ENCODE measurements at places on chromosomes 5 and 9. TPM values are rescaled to one million over a fixed set of nuclear protein-coding genes. Genes with fewer than 3 reads are reported as not detected.

Gene SAPCD2
- total RNA-seq = 0.43 TPM

Gene IL12B
- total RNA-seq = not detected

- no peaks in the 10 kb centered on the region for H3K27me3 ChIP-seq
- no peaks in the 10 kb centered on the region for H3K4me1 ChIP-seq
- DNase-seq = no peak
- H3K27ac ChIP-seq = no peak overlapping the region
- peaks cover 43% of the 10 kb centered on the region for H3K36me3 ChIP-seq
These were observed 37.6 kb downstream of the BDP1 start for GRCh38 chr5:71492817-71493615.

Gene OBP2B
- not detected for total RNA-seq

Gene C9orf153
- not detected for total RNA-seq

DNA sequence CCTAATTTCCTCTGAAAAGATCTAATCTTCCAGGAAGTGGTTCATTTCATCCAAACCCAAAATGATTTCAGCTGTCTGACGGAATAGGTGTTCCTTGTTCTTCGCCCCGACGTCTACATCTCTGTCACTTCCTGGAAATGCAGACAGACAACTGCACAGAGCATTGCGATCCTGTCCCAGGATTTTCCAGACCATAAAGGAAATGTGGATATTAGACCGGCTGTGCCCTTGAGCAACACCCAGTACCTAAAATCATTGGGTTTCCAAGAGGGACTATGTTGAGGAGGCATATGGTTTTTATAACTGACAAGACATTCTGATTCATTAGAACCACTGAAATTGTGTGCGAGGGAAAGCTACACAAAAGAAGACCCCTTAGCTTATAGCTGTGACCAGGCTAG lies 74.2 kb downstream of the MSX2 start:
- H3K27ac ChIP-seq = peak overlapping the region; percentile 42
- H3K36me3 ChIP-seq = no peaks in the 10 kb centered on the region
- peaks cover 8% of the 10 kb centered on the region for H3K4me1 ChIP-seq
- DNase-seq = peak; percentile 12
- H3K4me3 ChIP-seq = no peak overlapping the region

Gene CMYA5
- total RNA-seq = 1.5 TPM

DNA sequence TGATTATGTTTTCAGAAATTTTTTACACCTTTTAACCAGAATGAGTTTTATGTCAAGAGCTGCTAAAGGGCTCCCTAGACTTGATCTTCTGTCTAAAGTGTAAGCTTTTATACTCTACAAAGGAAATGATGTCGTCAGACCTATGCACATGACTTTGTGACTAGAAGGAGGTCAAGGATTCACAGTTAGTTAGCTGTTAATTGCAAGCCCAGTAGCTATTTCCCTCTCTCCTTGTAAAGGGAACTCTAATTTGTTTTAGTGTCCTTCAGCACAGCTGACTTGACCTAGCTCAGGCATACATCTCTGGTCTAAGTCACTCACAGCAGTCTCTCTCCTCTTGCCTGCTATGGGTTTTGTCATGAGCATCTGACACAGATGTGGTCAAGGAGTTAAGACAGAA lies 173.5 kb upstream of the NREP start:
- peaks cover 45% of the 10 kb centered on the region for H3K4me1 ChIP-seq
- peak overlapping the region; percentile 70 for H3K27ac ChIP-seq
- H3K27me3 ChIP-seq = no peaks in the 10 kb centered on the region
- no peaks in the 10 kb centered on the region for H3K36me3 ChIP-seq

GRCh38 chr9:14104496-14104895 lies 209.4 kb downstream of the NFIB start:
- DNase-seq = no peak
- no peaks in the 10 kb centered on the region for H3K4me1 ChIP-seq
- no peak overlapping the region for H3K4me3 ChIP-seq
- H3K27ac ChIP-seq = no peak overlapping the region
- no peaks in the 10 kb centered on the region for H3K36me3 ChIP-seq

- H3K4me1 ChIP-seq = peaks cover 8% of the 10 kb centered on the region
- DNase-seq = peak; percentile 60
- no peaks in the 10 kb centered on the region for H3K27me3 ChIP-seq
- H3K36me3 ChIP-seq = no peaks in the 10 kb centered on the region
- no peak overlapping the region for H3K27ac ChIP-seq
- no peak overlapping the region for H3K4me3 ChIP-seq
These were observed 40.0 kb downstream of the NXNL2 start for GRCh38 chr9:88574953-88575352.

Gene CDK5RAP2
- total RNA-seq = 26.6 TPM

Gene ANKRD31
- 0.07 TPM for total RNA-seq

Gene ZDHHC11B
- 0.29 TPM for total RNA-seq

- DNase-seq = no peak
- H3K27ac ChIP-seq = no peak overlapping the region
- no peaks in the 10 kb centered on the region for H3K36me3 ChIP-seq
- no peaks in the 10 kb centered on the region for H3K4me1 ChIP-seq
- H3K27me3 ChIP-seq = no peaks in the 10 kb centered on the region
These were observed 49.2 kb upstream of the CPLX2 start for GRCh38 chr5:175822225-175822624.

DNA sequence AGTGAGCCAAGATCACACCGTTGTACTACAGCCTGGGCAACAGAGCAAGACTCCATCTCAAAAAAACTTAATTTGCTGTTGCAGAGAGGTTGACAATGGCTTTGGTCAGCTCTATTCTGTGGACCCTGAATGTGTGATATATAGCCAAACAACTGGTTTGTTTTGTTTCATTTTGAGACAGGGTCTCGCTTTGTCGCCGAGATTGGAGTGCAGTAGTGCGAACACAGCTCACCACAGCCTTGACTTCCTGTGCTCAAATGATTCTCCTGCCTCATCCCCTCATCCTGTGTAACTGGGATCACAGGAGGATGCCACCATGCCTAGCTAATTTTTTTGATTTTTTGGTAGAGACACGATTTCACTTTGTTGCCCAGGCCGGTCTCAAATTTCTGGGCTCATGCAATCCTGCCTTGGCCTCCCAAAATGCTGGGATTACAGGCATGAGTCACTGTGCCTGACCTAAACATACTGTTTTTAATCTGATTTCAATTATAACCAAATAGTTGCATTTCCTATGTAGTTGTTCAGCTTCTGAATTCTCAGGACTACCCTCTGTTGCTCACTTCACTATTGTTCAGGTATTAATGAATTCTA lies 9.8 kb downstream of the RNF183 start:
- H3K27me3 ChIP-seq = no peaks in the 10 kb centered on the region
- H3K27ac ChIP-seq = no peak overlapping the region
- DNase-seq = no peak
- peaks cover 43% of the 10 kb centered on the region for H3K36me3 ChIP-seq
- no peak overlapping the region for H3K4me3 ChIP-seq

DNA sequence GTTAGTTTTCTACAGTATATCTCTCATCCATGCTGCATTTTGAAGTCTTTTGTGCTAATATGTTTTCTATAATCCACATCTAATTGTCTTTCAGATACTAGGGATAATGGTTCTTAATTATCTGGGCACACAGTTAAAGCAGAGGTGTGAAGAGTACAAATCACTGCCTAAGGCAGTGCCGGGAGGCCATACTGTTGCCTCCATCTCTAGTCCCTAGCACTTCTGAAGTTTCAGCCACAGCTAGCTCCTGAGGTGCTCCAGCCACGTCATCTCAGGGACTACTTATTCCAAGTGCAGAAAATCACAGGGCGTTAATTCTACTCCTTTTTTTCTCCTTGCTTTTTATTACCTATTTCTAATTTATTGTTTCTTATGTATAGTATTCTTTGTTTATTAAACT lies 760.0 kb upstream of the FAM174A start:
- no peaks in the 10 kb centered on the region for H3K36me3 ChIP-seq
- H3K4me1 ChIP-seq = no peaks in the 10 kb centered on the region
- H3K27me3 ChIP-seq = no peaks in the 10 kb centered on the region
- no peak for DNase-seq

DNA sequence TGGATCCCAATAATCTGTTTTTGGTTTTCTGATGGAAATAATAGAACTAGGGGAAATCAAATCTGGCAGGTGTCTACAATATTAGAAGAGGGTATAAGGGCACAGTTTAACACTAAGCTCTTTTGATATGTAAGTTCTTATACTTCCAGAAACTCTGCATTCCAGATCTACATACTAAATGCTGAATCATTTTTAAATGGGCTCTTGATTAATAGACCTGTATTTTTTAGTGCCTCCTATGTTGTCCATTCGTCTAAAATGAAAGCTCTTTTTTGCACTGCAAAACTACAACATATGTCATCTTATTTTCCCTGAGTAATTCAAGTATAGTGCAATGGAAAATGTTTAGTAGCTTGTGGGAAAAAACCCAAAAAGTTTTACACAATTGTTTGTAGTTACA lies 44.2 kb downstream of the NR6A1 start:
- no peak for DNase-seq
- no peak overlapping the region for H3K4me3 ChIP-seq
- H3K27me3 ChIP-seq = no peaks in the 10 kb centered on the region
- no peaks in the 10 kb centered on the region for H3K4me1 ChIP-seq
- no peaks in the 10 kb centered on the region for H3K36me3 ChIP-seq
- H3K27ac ChIP-seq = no peak overlapping the region

Gene SPINK4
- not detected for total RNA-seq

Gene RNF208
- 4.9 TPM for total RNA-seq

Gene ZDHHC12
- total RNA-seq = 21.8 TPM

Gene GPX8
- 144 TPM for total RNA-seq

Gene TSSK1B
- 0.20 TPM for total RNA-seq

GRCh38 chr9:33196736-33197135 lies 29.6 kb upstream of the B4GALT1 start:
- H3K4me1 ChIP-seq = no peaks in the 10 kb centered on the region
- no peak overlapping the region for H3K27ac ChIP-seq
- no peaks in the 10 kb centered on the region for H3K36me3 ChIP-seq
- H3K4me3 ChIP-seq = no peak overlapping the region
- peaks cover 5% of the 10 kb centered on the region for H3K27me3 ChIP-seq

Gene MACROH2A1
- total RNA-seq = 121 TPM

GRCh38 chr9:34689512-34689911 lies 1.6 kb downstream of the CCL19 start:
- no peak overlapping the region for H3K27ac ChIP-seq
- no peaks in the 10 kb centered on the region for H3K4me1 ChIP-seq
- H3K27me3 ChIP-seq = peaks cover 2% of the 10 kb centered on the region

GRCh38 chr5:127950707-127951391 lies 132.7 kb upstream of the SLC12A2 start:
- DNase-seq = no peak
- no peaks in the 10 kb centered on the region for H3K36me3 ChIP-seq
- H3K4me3 ChIP-seq = no peak overlapping the region
- no peak overlapping the region for H3K27ac ChIP-seq

- H3K4me3 ChIP-seq = peak overlapping the region; percentile 24
- no peaks in the 10 kb centered on the region for H3K27me3 ChIP-seq
- DNase-seq = peak; percentile 96
- H3K36me3 ChIP-seq = no peaks in the 10 kb centered on the region
- peak overlapping the region; percentile 75 for H3K27ac ChIP-seq
- H3K4me1 ChIP-seq = peaks cover 20% of the 10 kb centered on the region
These were observed 420.8 kb upstream of the GRAMD2B start for GRCh38 chr5:126002222-126002897.

- no peak overlapping the region for H3K4me3 ChIP-seq
- peak; percentile 51 for DNase-seq
- H3K36me3 ChIP-seq = no peaks in the 10 kb centered on the region
- H3K27me3 ChIP-seq = no peaks in the 10 kb centered on the region
- no peak overlapping the region for H3K27ac ChIP-seq
These were observed 50.4 kb downstream of the PIK3R1 start for GRCh38 chr5:68265822-68266395.

Gene NXNL2
- 1.6 TPM for total RNA-seq

DNA sequence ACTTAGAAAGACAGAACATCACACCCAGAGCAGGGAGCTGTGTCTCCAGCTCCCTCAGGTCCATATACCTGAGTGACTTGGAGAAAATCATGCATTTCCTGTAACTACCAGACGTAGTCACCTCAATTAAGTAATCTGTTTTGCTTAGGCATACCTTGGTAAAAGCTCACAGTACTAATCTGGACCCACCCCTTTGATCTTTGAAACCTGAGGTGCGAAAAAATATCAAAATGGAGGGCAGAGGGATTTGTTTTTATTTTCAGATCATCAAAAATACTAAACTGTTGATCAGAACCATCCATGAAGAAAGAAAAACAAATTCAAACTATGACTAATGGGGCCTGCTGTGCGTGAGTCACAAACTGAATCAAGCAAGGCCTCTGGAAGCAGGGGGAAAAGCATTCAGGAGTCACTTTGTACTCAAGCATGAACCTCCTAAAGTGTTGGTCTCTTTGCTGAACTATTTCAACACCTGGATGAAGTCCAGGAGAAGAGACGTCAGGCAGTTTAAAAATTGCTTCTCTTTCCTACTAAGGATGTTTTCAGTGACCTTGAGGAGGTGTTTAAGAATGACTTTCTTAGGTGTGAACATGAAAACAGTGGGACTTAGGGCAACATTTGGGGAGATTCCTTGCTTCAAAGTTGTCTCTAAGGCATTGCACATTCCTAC lies 76.3 kb downstream of the MUSK start:
- no peak overlapping the region for H3K4me3 ChIP-seq
- peak overlapping the region; percentile 80 for H3K27ac ChIP-seq
- peak; percentile 98 for DNase-seq
- no peaks in the 10 kb centered on the region for H3K27me3 ChIP-seq

GRCh38 chr5:149114403-149115312 lies 26.6 kb upstream of the ABLIM3 start:
- H3K4me1 ChIP-seq = peaks cover 6% of the 10 kb centered on the region
- peak; percentile 55 for DNase-seq
- H3K36me3 ChIP-seq = no peaks in the 10 kb centered on the region
- no peak overlapping the region for H3K4me3 ChIP-seq
- no peaks in the 10 kb centered on the region for H3K27me3 ChIP-seq
- H3K27ac ChIP-seq = no peak overlapping the region

Gene PCDHB10
- total RNA-seq = 7.0 TPM

- no peaks in the 10 kb centered on the region for H3K4me1 ChIP-seq
- H3K4me3 ChIP-seq = no peak overlapping the region
These were observed 1793.1 kb downstream of the EFNA5 start for GRCh38 chr5:105877592-105877991.

GRCh38 chr5:1462358-1462757 lies 17.1 kb upstream of the SLC6A3 start:
- no peaks in the 10 kb centered on the region for H3K27me3 ChIP-seq
- no peak overlapping the region for H3K4me3 ChIP-seq
- H3K36me3 ChIP-seq = peaks cover 13% of the 10 kb centered on the region
- no peak for DNase-seq
- H3K27ac ChIP-seq = no peak overlapping the region

Gene DIRAS2
- 0.27 TPM for total RNA-seq

GRCh38 chr9:133406480-133407307 lies 11.1 kb downstream of the REXO4 start:
- H3K4me3 ChIP-seq = no peak overlapping the region
- peak; percentile 22 for DNase-seq
- H3K27me3 ChIP-seq = no peaks in the 10 kb centered on the region
- peaks cover 8% of the 10 kb centered on the region for H3K36me3 ChIP-seq
- no peak overlapping the region for H3K27ac ChIP-seq

Gene BARHL1
- total RNA-seq = not detected

DNA sequence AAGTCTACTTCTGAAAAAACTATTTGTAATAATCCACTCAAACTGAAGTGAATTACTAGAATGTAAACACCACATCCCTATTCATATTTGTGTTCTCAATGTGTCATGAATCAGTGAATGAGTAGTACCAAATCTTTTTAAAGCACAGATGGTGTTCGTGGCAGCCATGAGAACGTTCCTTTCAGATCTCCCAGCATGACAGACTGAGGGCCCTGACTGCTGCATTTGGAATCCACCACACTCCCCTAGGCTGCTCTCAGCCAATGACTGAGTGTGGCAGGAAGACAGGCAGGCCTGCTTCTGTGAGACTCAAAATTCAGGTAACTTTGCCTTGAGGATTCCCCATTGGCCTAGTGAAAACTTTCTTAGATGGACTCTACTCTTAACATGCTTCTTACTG lies 10.9 kb upstream of the JMY start:
- peak; percentile 21 for DNase-seq
- no peak overlapping the region for H3K27ac ChIP-seq
- no peaks in the 10 kb centered on the region for H3K36me3 ChIP-seq

Data from astrocyte (in vitro differentiated cells and primary cell).